ENCODE measurements at places on chromosomes 5 and 9.

- no peak for DNase-seq
Observed at GRCh38 chr9:110355911-110356310, 18.2 kb upstream of the TXNDC8 start.

DNA sequence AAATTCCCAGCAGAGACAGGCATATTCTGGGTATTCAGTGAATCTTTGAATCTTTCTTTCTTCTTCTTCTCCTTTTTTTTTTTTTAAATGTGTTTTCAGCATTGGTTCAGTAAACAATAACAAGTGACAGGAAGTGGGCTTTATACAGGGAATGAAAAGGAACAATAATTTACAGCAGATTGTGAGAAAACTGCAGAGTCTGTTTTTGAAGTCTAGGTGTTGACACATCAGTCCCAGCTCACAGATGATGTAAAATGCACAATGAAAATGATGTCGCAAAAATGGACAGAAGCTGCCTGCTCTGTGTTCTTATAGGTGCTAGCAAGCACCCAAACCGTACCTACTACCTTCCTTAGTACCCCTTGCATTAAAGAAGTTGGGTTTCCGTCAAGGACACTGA, 38.8 kb downstream of the TNC start:
- DNase-seq, result no peak

DNA sequence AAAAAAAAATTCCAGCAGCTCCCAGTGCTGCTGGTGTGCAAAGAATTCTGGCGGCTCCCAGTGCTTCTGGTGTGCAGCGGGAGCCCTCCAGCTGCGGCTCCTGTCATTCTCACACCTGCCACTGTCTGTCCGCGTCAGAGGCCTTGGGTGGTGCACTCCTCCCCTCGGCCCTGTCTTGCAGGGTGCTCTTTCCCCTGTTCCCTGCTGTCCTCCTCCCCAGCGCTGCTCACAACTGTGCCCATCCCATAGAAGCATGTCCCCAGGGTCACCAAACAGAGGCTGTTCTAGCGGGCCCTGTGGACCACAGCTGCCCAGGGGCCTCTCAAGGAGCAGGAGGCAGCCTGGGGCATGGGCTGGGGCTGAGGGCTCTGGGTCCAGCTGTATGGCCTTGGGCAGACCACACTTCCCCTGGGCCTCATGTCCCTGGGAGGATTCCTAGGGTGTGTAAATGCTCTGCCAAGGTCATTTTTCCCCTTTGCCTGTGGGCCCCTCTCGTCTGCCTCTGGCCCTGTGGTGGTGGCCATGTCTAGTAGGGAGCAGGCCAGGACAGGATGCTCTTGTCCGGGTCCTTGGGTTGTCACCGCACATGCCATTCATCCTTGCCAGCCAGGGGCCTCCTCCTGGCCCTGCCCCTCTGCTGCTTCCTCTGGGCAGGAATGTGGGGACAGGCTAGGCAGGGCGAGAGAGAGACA, 68.2 kb downstream of the PHF2 start:
- no peak for DNase-seq

- no peak for DNase-seq
Observed at GRCh38 chr5:60010853-60011252, 117.3 kb upstream of the PDE4D start.

- no peak for DNase-seq
Observed at GRCh38 chr5:102666164-102666946, 88.8 kb upstream of the PAM start.

DNA sequence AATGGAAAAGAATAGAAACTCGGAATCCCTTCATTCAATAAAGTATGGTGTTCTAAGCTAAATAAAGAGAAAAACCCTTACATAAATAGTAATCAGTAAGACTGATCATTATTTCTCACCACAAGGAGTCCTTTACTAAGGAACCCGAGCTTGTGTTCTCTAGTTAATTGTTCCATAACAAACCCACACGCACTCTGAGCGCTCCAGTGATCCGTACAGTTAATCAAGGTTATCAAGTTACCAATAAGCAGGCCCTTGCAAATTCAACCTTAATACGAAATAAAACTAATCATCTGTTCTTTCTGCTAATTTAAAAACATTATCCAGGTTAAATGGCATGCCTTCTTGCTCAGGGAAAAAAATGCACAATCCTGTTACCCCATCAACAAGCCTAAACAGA, 224.4 kb downstream of the FRMD3 start:
- no peak for DNase-seq

GRCh38 chr5:19802686-19803085, 185.3 kb downstream of the CDH18 start:
- DNase-seq, result no peak
